Erythroblast (primary cell): ENCODE measurements at places on chromosomes 4 and X.

GRCh38 chrX:17967888-17968287, 106.8 kb upstream of the RAI2 start:
- no peak for DNase-seq

- DNase-seq = peak; percentile 60
These were observed 6.1 kb downstream of the LIAS start for GRCh38 chr4:39464886-39465501.

GRCh38 chr4:181216501-181216900, 1026.7 kb upstream of the TENM3 start:
- DNase-seq = no peak

GRCh38 chr4:23114538-23114937, 421.8 kb downstream of the GBA3 start:
- DNase-seq = no peak

DNA sequence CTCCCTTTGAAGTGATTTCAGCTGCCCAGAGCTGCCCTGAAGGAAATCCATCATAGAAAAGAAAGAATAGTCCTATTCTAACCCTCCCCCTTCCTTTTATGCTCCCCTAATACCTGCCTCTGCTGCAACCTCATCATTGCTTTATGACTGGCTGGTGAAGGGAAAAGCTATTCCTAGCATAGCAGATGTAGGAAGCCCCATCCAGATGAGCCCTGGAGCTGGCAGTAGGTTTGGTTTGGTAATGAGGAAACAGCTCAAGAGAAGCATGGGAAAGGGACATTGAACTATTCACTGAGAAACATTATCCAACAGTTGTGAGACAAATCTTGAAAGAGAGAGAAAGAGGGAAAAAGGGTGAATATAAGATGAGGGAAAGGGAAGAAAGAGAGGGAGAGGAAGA, 29.2 kb downstream of the ARSJ start:
- DNase-seq = no peak

DNA sequence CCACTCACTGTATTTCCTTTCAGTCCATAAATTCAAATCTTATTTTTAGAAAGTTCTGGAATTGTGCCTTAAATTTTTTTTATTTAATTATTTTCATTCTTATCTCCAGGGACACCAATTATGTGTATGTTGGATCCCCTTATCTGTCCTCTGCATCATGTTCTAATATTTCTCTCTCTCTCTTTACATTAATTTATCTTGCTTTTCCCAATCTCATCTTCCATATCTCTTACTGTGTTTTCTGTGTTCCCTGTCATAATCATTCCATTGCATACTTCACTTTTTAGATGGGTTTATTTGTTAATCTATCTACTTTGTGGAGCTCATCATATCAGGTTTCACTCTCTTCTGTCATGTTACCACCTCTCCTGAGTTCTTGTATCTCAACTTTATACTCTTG, 37.4 kb downstream of the PPP2R2C start:
- DNase-seq = no peak

DNA sequence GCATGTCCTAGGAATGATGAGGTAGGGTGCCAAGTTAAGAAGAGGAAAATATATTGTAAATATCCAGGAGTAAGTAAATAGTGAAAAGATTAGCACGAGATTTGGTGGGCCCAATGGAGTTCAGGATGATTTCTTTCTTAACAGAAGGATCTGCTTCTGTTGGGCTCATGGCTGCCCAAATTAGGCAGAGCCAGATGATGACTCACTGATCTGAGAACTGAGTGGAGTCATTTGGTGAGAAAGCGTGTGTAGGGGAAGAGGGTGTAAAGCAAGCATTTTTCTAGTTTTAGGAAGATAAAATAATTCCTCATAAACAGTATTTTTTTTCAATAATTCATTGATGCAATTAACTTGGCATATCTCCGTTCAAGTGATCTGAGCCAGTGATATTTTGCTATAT, 1.6 kb downstream of the TBX22 start:
- no peak for DNase-seq

DNA sequence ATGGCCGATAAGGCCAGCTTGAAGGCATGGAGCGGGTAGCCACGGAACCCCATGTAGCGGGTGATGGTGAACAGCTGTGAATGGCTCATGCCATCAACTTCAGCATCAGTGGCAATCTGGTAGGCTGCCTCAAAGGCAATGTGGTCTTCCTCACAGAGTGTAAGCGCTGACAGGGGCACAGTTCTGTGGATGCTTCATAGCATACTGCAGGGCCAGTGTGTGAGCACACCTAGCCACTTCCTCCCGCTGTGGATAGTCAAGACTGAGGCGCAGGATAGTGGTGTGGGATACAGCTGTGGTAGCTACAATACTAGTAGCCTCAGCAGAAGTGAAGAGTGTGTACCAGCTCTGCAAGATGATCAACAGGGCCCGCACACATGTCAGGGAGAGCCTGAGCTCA, 40.5 kb downstream of the C4orf33 start:
- no peak for DNase-seq

DNA sequence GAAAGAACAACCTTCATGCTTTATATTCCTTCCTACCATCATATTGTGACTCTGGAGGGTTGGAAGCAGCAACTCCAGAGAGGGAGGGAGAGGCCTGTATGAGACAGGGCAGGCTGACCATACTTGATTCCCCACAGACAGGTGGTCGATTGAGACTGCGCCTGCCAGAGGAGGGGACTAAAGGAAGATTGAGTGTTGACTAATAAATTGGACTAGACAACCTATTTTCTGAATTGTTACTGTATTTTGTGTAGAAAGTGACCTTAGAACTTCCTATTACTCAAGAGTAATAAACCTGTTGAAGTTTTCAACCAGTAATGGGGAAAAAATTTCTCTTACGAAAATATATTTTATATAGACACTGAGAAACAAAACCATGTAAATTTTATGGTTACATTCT, 301.5 kb downstream of the INPP4B start:
- no peak for DNase-seq

GRCh38 chrX:134158821-134159512, 78.0 kb upstream of the CCDC160 start:
- DNase-seq = no peak

- no peak for DNase-seq
These were observed 1.3 kb downstream of the TACC3 start for GRCh38 chr4:1722551-1723118.

DNA sequence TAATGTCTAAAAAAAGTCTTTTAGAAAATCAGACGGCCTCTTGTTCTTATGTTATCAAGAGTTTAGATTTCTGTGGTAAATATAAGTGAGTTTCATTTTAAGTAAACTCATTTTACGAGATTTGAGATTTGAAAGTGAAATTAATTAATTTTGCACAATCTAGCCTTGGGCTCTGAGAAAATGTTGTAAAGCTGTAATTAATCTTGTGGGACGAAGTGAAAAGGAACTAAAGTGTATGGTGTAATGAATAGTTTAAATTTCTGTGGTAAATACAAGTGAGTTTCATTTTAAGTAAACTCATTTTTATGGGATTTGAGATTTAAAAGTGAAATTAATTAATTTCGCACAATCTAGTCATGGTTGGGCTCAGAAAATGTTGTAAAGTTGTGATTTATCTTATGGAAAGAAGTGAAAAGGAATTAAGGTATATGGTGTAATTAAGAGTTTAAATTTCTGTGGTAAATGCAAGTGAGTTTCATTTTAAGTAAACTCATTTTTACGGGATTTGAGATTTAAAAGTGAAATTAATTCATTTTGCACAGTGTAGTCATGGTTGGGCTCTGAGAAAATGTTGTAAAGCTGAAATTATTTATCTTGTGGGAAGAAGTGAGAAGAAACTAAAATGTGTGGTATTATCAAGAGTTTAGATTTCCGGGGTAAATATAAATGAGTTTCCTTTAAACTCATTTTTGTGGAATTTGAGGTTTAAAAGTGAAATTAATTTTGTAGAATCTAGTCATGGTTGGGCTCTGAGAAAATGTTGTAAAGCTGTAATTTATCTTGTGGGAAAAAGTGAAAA, 1.6 kb downstream of the SCML1 start:
- DNase-seq = no peak

DNA sequence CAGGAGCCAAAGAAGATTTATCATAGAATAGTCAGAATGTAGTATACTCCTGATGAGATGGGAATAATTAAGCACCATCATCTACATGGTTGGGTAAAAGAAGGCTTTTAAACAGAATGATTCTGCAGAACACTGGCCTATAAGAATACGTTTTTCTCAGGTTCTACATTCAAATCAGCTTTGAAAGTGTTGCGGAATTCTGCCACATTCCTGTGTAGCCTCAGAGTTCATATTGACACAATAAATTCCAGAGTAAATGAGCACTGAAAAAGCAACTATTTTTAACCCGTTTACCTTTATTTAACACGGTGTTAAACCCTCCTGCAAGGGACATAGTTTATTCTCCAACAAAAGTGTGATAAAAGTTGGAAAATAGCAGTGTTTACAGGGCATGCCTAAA, 950.2 kb upstream of the SLIT2 start:
- no peak for DNase-seq

DNA sequence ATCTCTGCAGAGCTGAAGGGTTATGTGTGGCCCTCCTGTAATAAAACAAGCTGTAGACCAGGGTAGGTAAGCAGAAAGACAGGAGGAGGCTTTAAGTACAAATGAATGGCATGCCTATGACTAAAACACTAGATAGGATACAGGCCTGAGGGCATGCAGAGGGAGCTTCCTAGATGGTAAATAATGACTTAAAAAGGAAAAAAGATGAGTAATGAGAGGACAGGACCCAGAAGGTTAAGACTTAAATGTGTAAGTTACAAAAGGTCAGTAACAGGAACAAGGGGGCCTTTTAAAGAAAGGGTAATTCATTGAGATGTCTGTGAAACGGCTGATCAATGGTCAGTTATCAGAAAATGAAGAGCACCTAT, 194.8 kb downstream of the SOWAHB start:
- no peak for DNase-seq

GRCh38 chrX:39381422-39381821, 580.2 kb downstream of the MID1IP1 start:
- DNase-seq = no peak

- DNase-seq = peak; percentile 93
These were observed 1.5 kb upstream of the MAOA start for GRCh38 chrX:43654431-43655150.

- no peak for DNase-seq
These were observed 193.2 kb downstream of the RASL11B start for GRCh38 chr4:53055274-53055673.

DNA sequence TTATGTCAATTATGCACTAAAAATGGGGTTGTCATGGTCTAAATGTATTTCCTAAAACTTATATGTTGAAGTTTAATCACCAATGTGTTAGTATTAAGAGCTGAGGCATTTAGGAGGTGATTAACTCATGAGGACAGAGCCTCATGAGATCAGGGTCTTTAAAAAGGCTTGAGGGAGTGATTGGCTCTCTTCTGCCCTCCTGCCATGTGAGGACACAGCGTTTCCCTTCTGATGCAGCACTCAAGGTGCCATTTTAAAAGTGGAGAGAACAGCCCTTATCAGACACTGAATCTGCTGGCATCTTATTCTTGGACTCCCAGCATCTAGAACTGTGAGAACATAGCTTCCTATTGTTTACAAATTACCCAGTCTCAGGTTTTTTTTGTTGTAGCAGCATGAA, 581.7 kb downstream of the KCNIP4 start:
- no peak for DNase-seq

GRCh38 chr4:165756836-165757235, 116.2 kb upstream of the TLL1 start:
- DNase-seq = no peak

GRCh38 chr4:185171373-185172071, 28.5 kb downstream of the SLC25A4 start:
- DNase-seq = no peak

DNA sequence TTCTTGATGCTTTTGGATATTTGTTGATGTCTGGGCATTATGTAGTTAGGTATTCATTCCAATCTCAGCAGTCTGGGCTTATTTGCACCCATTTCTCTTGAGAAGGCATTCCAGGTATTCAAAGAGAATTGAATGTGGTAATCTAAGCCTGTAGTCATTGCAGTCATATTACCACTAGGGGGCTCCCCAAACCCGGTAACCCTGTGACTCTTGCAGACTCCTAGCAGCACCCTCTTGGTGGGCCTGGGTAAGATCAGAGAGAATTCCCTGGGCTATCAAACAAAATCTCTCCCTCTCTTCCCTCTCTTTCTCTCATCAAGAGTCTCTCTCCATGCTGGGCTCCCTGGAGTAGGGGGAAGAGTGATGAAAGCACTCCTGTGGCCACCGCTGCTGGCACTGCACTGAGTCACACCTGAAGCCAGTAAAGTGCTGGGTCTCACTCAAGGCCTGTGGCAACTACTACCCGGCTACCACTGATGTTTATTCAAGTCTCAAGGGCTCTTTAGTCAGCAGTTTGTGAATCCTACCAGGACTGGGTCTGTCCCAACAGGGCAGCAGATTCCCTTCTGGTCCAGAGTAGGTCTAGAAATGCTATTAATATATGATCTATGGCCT, 187.7 kb upstream of the NUDT10 start:
- peak; percentile 48 for DNase-seq

DNA sequence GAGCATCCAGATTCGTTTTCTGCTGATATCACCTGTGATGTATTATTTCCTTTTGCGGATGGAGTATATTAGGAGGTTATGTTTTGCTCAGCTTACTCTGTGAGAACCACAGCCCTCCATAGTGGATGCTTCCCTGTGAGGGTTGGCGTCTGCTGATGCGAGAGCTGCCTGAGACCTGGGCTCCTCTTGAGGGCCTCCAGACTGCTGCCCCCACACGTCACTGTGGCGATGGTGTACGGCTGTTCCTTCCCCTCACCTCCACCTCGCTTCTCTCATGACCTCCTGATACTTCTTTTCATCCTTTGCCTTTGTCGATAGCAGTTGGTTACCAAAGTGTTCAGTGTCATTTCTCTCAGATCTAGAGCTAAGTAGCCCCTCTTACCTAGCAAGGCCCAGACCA, 71.7 kb downstream of the TNIP2 start:
- DNase-seq = no peak

DNA sequence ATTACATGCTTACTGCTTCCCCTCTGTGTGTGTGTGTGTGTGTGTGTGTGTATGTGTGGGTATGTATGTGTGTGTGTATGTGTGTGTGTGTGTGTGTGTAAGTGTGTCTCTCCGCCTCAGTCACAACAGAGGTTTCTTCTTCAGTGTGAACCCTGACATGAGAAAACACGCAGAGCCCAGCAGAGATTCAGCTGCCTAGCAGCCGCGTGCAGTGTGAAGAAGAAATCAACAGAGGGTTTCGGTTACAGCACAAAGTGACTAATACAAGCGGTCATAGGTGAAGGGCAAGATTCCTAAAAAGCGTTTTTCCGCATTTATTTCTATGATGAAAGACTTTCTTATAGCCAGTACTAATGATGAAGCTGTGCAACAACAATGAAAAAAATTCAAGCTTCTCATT, 55.3 kb upstream of the ZFP42 start:
- DNase-seq = no peak

DNA sequence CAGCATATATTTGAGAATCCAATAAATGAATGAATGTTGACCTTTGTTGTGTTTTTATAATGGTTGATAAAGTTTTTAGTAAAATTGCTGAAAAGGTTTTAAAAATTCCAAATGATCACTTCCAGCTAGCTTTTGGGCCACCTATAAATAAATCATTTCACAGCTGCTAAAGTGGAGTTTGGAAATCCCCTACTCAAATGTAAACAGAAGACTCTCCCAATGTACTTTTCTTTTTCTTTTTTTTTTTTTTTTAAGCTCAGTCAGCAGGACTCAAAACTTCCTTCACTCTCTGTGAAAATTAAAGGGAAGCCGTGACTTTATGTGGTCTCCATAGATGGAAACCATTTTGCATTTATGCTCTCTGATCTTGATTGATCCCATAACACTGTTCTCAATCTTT, 45.2 kb downstream of the CXCL13 start:
- no peak for DNase-seq
